ENCODE measurements at places on chromosomes 4 and X.

- no peak for DNase-seq
Measured at GRCh38 chr4:180925805-180926204, 1317.4 kb upstream of the TENM3 start.

- no peak for DNase-seq
Measured at GRCh38 chr4:25158817-25159216, 1.4 kb downstream of the SEPSECS start.

- DNase-seq, result no peak
Measured at GRCh38 chr4:33104273-33104672, 2384.1 kb downstream of the PCDH7 start.

- DNase-seq, result no peak
Measured at GRCh38 chrX:120749141-120749846, 119.4 kb upstream of the C1GALT1C1 start.

DNA sequence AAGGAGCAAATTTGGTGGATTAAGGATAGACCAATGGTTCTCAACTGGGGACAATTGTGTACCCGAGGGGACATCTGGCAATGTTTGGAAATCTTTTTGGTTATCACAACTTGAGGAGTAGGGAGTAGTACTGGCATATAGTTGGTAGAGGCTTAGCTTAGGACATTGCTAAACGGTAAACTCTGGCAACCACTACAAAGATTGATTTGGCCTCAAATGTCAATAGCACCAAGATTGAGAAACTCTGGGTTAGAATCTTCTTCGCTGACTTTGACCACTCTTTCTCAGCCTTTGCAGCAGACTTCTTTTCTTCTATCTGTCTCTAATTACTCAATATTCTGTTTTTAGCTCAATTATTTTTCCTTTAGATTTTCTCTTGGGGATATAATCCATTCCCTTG lies 1.5 kb upstream of the NBDY start:
- DNase-seq, result no peak

DNA sequence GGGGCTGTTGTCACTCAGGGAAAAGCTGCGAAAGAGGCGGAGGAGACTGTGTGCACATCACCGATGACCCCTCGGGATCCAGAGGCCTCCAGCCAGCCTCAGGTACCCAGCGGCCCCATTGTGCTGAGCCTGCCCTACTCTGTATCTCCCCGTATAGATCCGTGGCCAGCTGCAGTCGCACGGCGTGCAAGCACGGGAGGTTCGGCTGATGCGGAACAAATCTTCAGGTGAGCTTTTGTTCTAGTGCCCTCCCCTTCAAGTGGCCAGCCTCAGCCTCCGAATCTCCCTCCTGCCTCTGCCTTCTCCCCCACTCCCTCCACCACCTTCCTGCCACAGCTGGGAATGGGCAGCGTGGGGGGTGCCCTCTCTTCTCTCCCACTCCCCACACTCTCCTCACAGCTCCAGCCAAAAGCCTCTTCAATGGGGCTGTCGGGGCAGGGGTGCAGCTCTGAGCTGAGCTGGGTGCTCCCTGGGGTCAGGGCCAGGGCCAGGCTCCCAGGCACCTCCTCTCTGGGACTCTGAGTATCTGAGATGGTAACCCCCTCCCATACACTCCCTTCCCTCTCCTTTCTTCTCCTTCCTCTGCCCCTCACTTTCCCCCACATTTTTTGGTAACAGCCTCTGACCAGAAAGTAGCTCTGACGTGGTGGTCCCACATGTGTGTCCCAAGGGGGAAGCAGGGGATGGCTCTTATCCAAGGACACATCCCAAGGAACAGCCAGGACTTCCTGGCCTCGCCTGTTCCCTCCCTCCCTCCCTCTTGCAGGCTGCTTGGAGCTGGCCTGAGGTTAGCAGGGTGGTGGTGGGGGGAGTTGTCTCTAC lies 20.4 kb upstream of the UBA1 start:
- DNase-seq, result no peak

GRCh38 chr4:1137063-1137776 lies 23.9 kb upstream of the RNF212 start:
- no peak for DNase-seq

GRCh38 chr4:156411531-156411930 lies 457.9 kb upstream of the CTSO start:
- DNase-seq, result no peak

- DNase-seq, result no peak
Measured at GRCh38 chr4:98284640-98285046, 23.5 kb downstream of the RAP1GDS1 start.

DNA sequence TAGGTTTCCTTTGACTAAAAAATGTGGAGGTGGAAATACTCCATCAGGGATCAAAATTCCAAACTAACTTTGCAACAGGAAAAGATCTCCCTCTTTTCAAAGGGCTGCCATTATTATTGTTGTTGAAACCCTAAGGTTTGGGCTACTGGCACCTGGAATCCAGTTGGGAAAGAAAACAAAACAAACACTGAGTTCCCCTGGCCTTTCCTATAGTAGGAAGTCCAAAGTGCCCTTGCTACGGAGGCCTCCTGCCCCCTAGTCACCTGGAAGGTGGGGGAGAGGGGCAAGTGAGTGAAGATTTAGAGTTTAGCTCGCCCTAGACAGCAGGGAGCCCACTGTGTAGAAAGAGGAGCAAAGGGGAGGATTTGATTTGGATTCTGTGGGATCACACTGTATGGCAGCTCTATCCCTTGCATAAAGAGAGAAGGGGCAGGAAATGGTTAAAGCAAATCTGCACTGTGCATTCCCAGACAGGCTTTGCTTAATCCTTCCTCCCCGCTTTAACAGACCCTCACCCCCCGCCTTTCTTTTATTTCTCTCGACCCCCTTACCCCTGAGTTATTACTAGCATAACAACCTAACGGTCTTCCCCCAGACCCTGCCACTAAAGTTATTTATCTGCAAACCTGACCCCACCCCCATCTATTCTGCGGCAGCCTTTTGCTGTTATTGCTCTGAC lies 627 bp upstream of the FAT4 start:
- no peak for DNase-seq

DNA sequence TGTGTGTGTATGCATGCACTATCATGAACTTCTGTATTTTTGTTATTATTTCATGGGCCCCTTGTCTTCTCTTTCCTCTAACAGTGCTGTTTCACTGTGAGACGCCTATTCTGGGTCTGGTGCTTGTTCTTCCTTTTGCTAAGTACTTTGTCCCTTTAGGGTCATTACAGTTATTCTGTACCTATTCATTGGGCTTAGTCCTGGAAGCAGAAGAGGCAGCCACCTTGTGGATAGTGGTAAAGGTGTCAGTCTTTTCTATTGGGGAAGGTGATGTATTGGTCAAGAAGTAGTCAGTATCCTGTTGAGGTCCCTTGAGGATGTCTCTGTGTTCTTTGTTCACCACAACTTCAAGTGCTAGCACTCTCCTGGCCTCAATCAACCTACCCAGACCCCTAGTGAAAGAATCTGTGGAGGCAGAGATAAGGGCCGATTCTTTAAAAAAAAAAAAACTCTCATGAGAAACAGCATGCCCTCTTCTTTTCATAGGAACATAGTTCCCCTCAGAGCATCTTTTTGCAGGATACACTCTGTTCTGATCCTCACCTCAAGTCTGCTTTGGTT lies 593.8 kb downstream of the SPRY1 start:
- DNase-seq, result no peak

GRCh38 chr4:182126603-182127002 lies 116.6 kb upstream of the TENM3 start:
- no peak for DNase-seq

- DNase-seq, result no peak
Measured at GRCh38 chr4:160370046-160370445, 1267.2 kb downstream of the RAPGEF2 start.

DNA sequence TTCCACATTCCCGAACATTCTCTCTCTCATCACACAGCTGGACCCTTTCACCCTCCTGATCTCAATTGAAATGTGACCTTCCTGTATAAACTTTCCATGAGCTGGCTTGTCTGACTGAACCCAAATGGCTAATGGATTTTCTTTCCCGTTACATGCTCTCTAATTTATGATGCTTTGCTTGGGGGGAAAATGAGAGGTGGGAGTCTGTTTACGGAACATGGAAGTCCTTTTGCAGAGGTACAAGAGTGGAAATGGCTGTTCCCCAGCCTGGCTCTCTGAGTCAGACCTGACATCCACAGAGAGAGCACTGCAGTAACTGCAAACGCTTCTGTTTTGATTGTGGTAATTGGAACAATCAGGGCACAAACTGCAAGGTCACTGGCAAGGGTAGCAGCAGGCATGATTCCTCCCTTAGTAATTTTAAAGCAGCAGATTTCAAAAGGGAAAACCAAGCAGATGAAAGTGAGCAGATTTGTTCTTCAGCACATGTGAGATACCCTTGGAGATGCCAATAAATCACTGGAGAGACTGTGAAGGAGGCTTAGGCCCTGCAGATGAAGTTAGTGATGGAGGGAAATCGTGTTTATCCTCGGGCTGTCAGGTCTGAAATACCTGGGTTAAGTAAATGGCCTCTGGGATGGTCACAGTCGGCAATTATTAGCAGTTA lies 83.9 kb downstream of the SNCA start:
- no peak for DNase-seq

- DNase-seq, result no peak
Measured at GRCh38 chr4:122861172-122861943, 34.7 kb downstream of the FGF2 start.

GRCh38 chr4:104416725-104417356 lies 77.9 kb downstream of the CXXC4 start:
- no peak for DNase-seq

- DNase-seq, result no peak
Measured at GRCh38 chr4:20629186-20630106, 70.8 kb upstream of the PACRGL start.

DNA sequence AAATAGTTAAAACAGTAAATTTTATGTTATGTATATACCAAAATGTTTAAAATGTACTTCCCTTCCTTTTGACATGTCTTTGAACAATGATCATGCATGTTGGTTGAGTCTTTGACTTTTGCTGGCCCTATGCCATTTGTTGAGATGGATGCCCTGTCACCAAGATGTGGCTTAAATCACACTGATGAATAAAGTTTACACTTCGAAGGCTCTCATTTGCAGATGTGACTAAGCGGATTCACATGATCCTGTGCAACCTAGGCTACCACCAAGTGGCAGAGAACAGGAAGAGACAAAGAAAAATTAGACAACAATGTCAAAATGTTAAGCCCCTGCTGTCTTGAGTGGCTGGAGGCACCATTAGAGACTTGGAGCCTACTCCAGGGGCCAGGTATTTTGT lies 139.9 kb downstream of the RAB28 start:
- no peak for DNase-seq

DNA sequence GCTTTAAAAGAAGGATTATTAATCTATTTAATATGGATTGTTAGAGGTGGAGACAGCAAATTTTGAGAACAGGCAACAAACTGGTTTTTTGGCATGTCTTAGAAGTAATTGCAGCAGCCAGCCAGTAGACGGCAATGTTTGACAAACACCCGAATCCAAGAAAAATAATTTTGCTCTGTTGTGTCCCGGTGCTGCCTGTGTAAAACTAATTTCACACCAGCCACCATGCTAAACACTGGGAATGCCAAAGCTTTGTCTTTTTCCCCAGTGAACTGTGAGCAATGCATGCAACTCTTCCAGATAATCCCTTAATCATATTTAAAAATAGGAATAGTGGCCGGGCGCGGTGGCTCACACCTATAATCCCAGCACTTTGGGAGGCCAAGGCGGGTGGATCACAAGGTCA lies 25.9 kb downstream of the SMIM31 start:
- DNase-seq, result no peak

GRCh38 chr4:83364312-83364711 lies 29.7 kb upstream of the HPSE start:
- DNase-seq, result no peak

- no peak for DNase-seq
Measured at GRCh38 chr4:106530024-106530361, 161.4 kb upstream of the GIMD1 start.

GRCh38 chrX:14672611-14673172 lies 143.4 kb downstream of the GLRA2 start:
- no peak for DNase-seq

DNA sequence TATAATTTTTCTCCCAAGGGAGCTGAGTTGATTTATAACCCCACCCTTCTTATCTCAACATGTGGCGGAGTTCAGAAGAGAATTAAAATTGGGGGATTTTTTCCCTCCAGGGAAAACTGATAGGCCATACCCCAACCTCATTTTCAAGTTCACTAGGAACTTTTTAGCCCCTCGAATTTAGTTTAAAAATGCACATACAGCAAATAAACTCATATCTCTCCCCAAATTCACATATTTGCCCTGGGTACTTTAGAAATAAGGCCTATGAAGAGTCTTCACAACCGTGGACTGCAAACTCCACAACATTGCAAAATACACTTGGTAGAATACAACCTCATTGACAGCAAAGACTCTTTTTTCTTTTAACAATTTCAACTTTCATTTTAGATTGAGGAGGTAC lies 206.7 kb upstream of the LEF1 start:
- DNase-seq, result no peak

DNA sequence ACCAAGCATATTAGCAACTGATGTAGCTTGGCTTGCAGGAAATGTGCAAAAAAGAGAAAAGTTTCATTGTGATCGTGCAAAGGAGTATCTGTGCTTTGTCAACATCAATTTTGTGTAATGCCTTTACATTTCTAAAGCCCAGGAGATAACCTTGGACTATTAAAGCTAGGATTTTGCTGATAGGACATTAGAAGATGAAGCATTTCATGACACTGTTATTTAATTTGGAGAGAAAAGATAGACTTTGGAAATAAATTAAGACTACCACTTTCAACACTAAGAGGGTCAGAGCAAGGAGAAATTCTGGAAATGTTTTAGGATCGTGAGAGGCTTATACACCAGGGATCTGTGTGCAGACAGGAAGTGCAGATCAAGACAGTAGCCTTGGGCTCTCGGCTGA lies 120.6 kb upstream of the MID1 start:
- no peak for DNase-seq

DNA sequence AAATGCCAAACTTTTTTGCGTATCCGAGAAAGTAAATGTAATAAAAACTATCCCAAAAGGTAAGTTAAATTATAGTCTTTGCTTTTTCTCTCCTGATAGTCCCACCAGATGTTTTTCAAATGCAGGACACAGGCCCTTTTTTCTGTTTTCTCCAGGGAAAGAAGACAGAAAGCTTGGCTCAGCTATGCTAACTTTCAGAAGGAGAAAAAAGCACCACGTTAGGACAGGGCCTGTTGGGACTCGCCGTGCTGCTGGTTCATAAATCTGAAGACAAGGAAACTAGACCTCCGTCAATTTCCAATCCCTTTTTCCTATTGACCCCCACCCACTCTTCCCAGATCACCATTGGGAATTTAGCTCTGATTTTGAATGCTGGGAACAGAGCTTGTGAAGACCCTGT lies 220.9 kb upstream of the SFRP2 start:
- no peak for DNase-seq

GRCh38 chr4:72119946-72120345 lies 88.1 kb downstream of the NPFFR2 start:
- no peak for DNase-seq

- DNase-seq, result no peak
Measured at GRCh38 chr4:159542296-159542695, 439.4 kb downstream of the RAPGEF2 start.

Data from stimulated activated CD4-positive, alpha-beta T cell treated with anti-CD3 and anti-CD28 coated beads, Interleukin-12 subunit alpha, Interleukin-12 subunit beta, amount 100 ng/mL, for 24 hours (primary cell).